ENCODE measurements at places on chromosomes 12 and 14.
A peak's percentile ranks its signal among the peaks of the same experiment; 100 is the strongest.

GRCh38 chr12:115506822-115507559 lies 770.5 kb downstream of the MED13L start:
- peaks cover 4% of the 10 kb centered on the region for H3K27me3 ChIP-seq
- no peaks in the 10 kb centered on the region for H3K36me3 ChIP-seq
- no peaks in the 10 kb centered on the region for H3K4me1 ChIP-seq
- H3K27ac ChIP-seq: no peak overlapping the region
- DNase-seq: no peak

- peaks cover 29% of the 10 kb centered on the region for H3K36me3 ChIP-seq
- H3K4me3 ChIP-seq: peak overlapping the region; percentile 5
- H3K4me1 ChIP-seq: peaks cover 41% of the 10 kb centered on the region
- H3K27me3 ChIP-seq: no peaks in the 10 kb centered on the region
- peak; percentile 77 for DNase-seq
- H3K27ac ChIP-seq: peak overlapping the region; percentile 1
Measured at GRCh38 chr12:105433804-105434203, 103.3 kb downstream of the C12orf75 start.

DNA sequence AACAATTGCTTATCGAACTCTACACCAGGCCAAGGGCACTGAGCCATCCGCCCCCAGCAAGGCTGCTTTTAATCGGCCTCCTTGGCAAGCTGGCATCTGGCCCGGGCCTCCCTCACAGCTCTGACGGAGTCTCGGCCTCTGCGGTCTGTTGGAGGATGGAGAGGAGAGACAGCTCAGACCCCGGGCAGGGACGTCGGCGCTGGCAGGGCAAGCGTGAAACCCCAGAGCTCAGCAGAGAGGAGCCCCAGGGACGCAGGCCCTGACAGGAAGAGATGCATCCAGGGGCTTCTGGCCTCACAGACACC lies 17.5 kb downstream of the CAMKK2 start:
- no peak overlapping the region for H3K4me3 ChIP-seq
- H3K4me1 ChIP-seq: peaks cover 10% of the 10 kb centered on the region
- no peak for DNase-seq
- H3K27ac ChIP-seq: no peak overlapping the region
- peaks cover 2% of the 10 kb centered on the region for H3K27me3 ChIP-seq

DNA sequence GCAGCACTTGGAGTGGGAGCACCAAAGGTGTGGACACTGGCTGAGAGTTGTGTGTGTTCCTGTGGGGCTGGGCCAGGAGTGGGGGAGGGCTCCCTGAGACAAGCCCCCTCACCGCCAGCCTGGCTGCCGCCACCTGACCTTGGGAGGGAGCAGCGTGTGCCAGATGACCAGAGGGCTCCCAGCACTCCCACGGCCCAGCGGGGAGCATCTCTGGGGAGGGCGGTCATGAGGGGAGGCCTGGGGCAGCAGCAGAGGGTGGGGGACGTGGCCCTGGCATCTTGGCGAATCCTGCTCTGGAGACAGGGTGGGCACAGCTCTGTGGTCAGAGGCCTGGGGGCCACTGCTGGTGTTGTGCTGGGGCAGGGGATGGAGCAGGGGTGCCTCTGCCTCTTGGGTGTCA lies 10.7 kb downstream of the CEP170B start:
- H3K4me1 ChIP-seq: peaks cover 12% of the 10 kb centered on the region
- H3K27me3 ChIP-seq: peaks cover 11% of the 10 kb centered on the region
- H3K4me3 ChIP-seq: no peak overlapping the region
- no peak overlapping the region for H3K27ac ChIP-seq
- no peaks in the 10 kb centered on the region for H3K36me3 ChIP-seq

DNA sequence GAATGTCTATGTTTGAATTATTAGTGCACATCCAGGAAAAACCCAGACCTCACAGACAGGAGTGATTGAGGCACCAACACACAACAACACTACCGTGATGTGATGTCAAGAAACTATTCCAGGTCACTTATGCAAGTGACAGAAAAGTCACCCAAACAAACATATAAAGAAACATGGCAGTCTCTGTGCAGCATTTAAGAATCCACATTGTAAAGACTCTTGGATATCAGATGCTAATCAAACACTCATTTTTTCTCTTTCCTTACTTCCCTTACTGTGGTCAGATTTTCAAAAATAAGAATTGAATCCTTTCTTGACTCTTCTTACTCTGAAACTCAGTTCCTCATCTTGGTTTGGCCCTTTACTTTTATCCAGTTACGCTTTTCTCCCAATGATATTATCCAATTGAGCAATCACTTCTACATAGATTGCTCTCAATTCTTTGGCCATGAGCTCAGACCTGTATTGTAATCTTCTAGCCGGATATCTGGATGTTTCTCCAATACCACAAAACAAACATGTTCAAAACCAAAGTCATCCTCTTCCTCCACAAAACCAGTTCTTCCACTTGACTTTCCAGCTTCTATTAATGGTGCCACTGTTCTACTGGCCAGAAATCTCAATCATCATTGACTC lies 115.4 kb downstream of the DUSP6 start:
- H3K36me3 ChIP-seq: no peaks in the 10 kb centered on the region
- H3K27me3 ChIP-seq: no peaks in the 10 kb centered on the region

Data from HFFc6 (cell line).